Type B pancreatic cell (in vitro differentiated cells): ENCODE measurements at places on chromosomes 6 and 20. TPM values are rescaled to one million over a fixed set of nuclear protein-coding genes. Genes with fewer than 3 reads are reported as not detected.

DNA sequence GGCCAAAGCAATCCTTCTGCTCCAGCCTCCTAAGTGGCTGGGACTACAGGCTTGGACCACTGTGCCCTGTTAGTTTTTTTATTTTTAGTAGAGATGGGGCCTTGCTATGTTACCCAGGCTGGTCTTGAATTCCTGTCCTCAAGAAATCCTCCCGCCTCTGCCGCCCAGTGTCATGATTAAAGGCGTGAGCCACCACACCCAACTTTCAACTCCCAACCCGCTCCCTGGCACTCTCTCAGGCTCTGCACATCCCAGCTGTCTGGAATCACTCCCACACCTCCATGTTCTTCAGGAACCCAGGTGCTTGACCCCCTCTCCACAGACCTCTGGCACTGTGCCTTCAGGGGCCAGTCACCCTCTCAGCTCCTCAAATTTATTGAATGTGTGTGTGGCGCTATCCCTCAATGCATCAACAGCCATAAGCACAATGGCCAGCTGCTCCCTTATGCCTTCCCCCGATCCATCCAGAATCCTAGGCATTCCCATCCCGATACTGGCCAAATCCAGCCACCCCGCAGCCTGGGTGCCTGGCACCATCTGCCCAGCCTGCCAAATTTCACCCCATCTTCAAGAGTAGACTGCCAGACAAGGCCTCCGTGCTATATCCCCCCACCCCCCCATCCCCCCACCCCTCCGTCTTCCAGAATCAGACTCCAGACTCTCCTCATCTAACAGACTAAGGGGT lies 647 bp upstream of the POU5F1 start:
- H3K4me3 ChIP-seq = no peak overlapping the region
- no peak overlapping the region for H3K27ac ChIP-seq
- peaks cover 27% of the 10 kb centered on the region for H3K27me3 ChIP-seq

DNA sequence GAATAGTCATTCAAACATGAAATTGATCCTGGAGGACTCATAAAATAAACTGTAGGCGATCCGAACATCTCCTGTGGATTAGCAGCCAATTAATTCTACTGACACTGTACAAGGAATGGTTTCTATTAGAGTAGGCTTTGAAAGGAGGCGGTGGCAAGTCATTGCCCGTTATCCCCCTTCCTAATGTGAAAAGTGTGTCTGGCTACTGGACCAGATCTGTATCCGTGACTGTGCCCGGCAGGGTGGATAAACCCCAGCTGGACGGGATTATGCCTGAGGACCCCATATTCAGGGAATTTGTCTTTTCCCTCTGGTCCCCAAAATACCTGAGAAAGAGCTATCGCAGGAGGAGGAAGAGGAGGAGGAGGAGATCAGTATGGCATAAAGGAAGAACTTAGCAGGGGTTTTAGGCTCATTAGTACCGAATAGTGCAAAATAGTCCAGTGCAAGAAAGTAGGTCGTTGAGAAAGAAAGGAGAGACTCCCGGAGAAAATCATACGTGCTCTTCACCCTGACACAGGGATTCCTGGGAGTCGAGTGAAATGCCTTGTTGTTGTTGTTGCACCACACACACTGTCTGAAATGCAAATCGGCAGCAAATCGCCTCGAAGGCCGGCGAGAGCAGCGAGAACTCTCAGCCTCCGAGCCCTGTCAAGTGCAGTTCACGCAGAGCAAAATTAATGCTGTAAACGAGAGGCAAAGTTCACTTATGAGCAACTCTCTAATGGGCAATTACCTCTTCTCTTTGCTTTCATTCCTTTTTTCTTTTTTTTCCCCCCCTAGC lies 178.9 kb upstream of the ARID1B start:
- H3K36me3 ChIP-seq = no peaks in the 10 kb centered on the region
- H3K27me3 ChIP-seq = peaks cover 11% of the 10 kb centered on the region
- no peak for DNase-seq
- H3K4me1 ChIP-seq = peaks cover 28% of the 10 kb centered on the region
- no peak overlapping the region for H3K27ac ChIP-seq

Gene PKHD1
- 0.52 and 0.75 TPM in 2 replicates for total RNA-seq

- no peaks in the 10 kb centered on the region for H3K27me3 ChIP-seq
- no peak for DNase-seq
- peaks cover 70% of the 10 kb centered on the region for H3K4me1 ChIP-seq
- H3K36me3 ChIP-seq = peaks cover 8% of the 10 kb centered on the region
- H3K4me3 ChIP-seq = peak overlapping the region; percentile 8
- H3K27ac ChIP-seq = peak overlapping the region; percentile 20
Observed at GRCh38 chr6:150633486-150633834, 33.8 kb downstream of the PLEKHG1 start.

Gene PXMP4
- 10.3 and 12.2 TPM in 2 replicates for total RNA-seq

DNA sequence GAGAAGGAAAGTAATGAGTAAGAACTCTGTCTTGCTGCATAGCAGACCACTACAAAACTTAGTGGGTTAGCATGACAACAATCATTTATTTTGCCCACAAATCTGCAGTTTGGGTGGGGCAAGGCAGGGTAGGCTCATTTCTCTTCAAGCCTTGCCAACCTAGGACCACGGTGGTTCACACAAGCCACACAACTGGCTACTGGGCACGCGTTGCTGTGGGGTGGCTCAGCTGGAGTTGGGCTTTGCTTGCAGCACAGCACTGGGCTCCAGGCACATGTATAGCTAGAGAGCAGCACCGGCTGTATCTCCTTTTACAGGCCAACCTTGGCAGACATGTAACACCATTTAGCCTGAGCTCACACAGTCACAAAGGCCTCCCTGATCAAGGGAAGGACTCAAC lies 4.6 kb upstream of the NXT1 start:
- no peak overlapping the region for H3K4me3 ChIP-seq
- no peaks in the 10 kb centered on the region for H3K27me3 ChIP-seq
- no peak for DNase-seq
- no peak overlapping the region for H3K27ac ChIP-seq
- peaks cover 18% of the 10 kb centered on the region for H3K4me1 ChIP-seq

Gene TNF
- not detected in 2 replicates for total RNA-seq

DNA sequence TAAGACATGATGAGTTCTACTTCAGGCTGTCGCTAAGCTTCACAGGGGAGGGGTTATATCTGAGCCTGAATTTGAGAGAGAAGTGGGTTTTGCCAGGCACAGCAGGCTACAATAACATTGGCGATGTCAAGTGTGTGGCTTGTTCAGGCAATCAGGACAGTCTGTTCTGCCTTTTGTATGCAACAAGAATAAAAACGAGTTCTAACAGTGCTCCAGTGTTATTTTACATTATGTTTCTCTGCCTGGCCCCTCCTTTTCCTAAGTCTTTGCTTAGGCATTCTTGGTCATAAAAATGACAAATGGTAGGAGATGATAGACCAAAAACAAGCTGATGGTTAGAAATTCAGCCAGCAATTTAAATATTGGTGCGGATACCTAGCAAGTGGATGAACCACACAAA lies 26.8 kb downstream of the PAQR8 start:
- H3K27ac ChIP-seq = no peak overlapping the region
- H3K36me3 ChIP-seq = peaks cover 15% of the 10 kb centered on the region
- no peak for DNase-seq
- H3K27me3 ChIP-seq = no peaks in the 10 kb centered on the region
- H3K4me1 ChIP-seq = peaks cover 19% of the 10 kb centered on the region

DNA sequence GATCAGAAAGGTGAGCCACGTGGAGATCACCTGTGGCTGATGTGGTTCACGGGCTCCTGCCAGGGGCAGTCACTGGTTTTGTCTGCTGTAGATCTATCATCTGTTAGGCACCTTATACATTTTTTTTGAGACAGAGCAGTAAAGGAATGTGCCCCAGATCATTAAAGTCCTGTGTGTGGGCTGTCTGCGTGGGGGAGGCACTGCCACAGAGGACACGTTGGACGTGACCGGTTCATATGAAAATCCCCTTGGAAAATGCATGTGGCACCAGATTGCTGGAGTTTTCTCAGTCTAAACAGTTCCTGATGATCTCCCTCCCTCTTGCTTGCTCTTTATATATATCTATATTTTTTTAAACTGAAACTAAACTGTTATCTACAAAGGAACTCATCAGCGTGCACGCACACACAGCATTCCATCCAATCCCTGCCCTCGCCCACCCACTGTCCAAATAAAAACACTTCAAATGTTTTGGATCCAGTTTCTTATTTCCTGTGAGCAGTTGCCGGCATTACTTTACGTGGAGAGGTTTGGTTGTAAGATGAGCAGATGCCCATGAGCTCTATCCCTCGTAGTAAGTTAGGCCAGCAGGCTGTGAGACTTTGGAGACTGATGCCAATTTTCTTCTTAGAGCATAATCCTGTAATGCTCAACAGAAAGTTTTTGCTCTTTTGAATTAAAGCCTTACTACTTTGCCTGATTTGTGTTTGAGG lies 161.6 kb upstream of the EXOC2 start:
- no peak overlapping the region for H3K27ac ChIP-seq
- no peak overlapping the region for H3K4me3 ChIP-seq
- no peak for DNase-seq
- no peaks in the 10 kb centered on the region for H3K36me3 ChIP-seq
- peaks cover 5% of the 10 kb centered on the region for H3K4me1 ChIP-seq

GRCh38 chr6:109447087-109447486 lies 6.6 kb downstream of the SMPD2 start:
- no peaks in the 10 kb centered on the region for H3K27me3 ChIP-seq
- no peak for DNase-seq
- H3K27ac ChIP-seq = no peak overlapping the region

DNA sequence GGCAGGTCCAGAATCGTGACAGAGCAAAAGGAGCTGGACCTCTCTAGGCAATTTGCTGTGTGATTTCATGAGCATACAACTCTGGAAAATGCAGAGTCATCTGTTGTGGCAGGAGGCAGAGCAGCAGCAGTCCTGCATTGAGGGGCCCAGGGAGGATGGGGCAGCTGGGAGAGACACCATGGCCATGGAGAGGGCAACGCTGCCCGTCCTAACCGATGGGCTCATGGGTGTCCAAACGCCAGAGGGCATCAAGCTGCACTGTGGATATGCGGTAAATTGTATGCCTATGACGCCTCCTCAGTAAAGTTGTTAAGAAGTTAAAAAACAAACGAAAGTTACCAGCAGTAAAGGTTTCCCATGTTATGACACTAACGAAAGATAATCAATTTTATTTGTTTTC lies 42.2 kb upstream of the DACT2 start:
- H3K4me3 ChIP-seq = no peak overlapping the region
- H3K36me3 ChIP-seq = peaks cover 4% of the 10 kb centered on the region

GRCh38 chr20:59145924-59146779 lies 17.5 kb upstream of the ZNF831 start:
- no peaks in the 10 kb centered on the region for H3K36me3 ChIP-seq
- H3K4me3 ChIP-seq = no peak overlapping the region
- no peak for DNase-seq
- no peak overlapping the region for H3K27ac ChIP-seq

GRCh38 chr6:105310371-105310770 lies 92.5 kb downstream of the PREP start:
- peaks cover 2% of the 10 kb centered on the region for H3K4me1 ChIP-seq
- peaks cover 13% of the 10 kb centered on the region for H3K36me3 ChIP-seq
- no peak overlapping the region for H3K4me3 ChIP-seq
- no peak for DNase-seq

- no peaks in the 10 kb centered on the region for H3K4me1 ChIP-seq
- no peak overlapping the region for H3K27ac ChIP-seq
- H3K27me3 ChIP-seq = no peaks in the 10 kb centered on the region
Observed at GRCh38 chr20:25008388-25009217, 16.1 kb upstream of the APMAP start.

Gene CFB
- 7.8 and 13.6 TPM in 2 replicates for total RNA-seq

Gene RRAGD
- 18.0 and 19.7 TPM in 2 replicates for total RNA-seq

GRCh38 chr20:11060423-11061185 lies 386.8 kb upstream of the JAG1 start:
- H3K27me3 ChIP-seq = no peaks in the 10 kb centered on the region
- H3K27ac ChIP-seq = no peak overlapping the region
- no peak overlapping the region for H3K4me3 ChIP-seq
- DNase-seq = no peak
- H3K36me3 ChIP-seq = no peaks in the 10 kb centered on the region

GRCh38 chr20:46230801-46231282 lies 77.5 kb downstream of the CDH22 start:
- H3K27me3 ChIP-seq = peaks cover 48% of the 10 kb centered on the region
- no peak for DNase-seq
- peaks cover 9% of the 10 kb centered on the region for H3K4me1 ChIP-seq
- H3K4me3 ChIP-seq = no peak overlapping the region
- no peaks in the 10 kb centered on the region for H3K36me3 ChIP-seq

Gene WFDC10B
- not detected in 2 replicates for total RNA-seq

DNA sequence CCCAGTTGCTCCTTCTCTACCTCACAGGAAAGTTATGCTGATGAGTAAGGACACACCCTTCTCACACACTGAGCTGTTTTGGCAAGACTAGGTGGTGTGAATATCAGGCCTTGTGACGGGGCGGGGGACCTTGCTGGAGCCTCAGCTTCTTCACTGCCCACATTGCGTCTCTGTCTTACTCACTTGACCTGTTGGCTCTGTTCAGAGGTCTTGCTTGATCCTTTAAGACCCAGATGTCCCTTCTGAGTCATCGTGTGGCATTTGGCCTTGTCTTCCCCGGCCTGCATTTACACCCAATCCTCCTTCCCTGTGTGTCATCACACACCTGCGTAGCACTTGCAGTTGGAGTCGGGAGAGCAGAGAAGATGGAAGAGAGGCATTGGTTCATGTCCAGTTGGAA lies 8.3 kb upstream of the PRND start:
- H3K36me3 ChIP-seq = no peaks in the 10 kb centered on the region
- H3K27ac ChIP-seq = no peak overlapping the region
- DNase-seq = no peak
- H3K4me1 ChIP-seq = no peaks in the 10 kb centered on the region
- peaks cover 3% of the 10 kb centered on the region for H3K27me3 ChIP-seq
- H3K4me3 ChIP-seq = no peak overlapping the region

Gene FOXF2
- total RNA-seq = 2.1 and 8.1 TPM in 2 replicates

Gene TRERF1
- 9.7 and 13.2 TPM in 2 replicates for total RNA-seq

Gene PABPC1L
- total RNA-seq = 57.4 and 83.4 TPM in 2 replicates

Gene PAX1
- 0.43 and 2.7 TPM in 2 replicates for total RNA-seq

Gene STMND1
- 0.43 and 2.2 TPM in 2 replicates for total RNA-seq

DNA sequence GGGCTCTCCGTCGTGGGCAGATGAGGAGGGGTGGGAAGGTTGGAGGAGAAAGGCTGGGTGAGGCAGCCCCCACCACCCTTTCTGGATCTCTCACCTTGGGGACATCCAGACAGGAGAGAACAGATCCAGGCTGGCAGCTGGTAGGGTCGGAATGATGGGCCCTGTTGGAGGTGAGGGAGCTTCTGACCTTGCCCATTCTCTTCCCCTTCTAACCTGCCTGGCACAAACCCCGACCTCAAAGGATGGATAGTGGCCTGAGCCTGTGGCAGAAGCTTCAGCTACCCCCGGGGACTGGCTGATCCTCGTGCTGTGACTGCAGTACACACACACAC lies 6.0 kb upstream of the NPBWR2 start:
- no peak overlapping the region for H3K27ac ChIP-seq
- H3K36me3 ChIP-seq = no peaks in the 10 kb centered on the region

GRCh38 chr6:124027392-124027791 lies 223.7 kb downstream of the NKAIN2 start:
- H3K4me3 ChIP-seq = no peak overlapping the region
- no peak overlapping the region for H3K27ac ChIP-seq
- DNase-seq = no peak
- no peaks in the 10 kb centered on the region for H3K36me3 ChIP-seq

Gene ANGPT4
- total RNA-seq = 0.07 TPM in 1 of 2 replicates, not detected in the other

Gene RIN2
- total RNA-seq = 44.8 and 46.8 TPM in 2 replicates
